ENCODE measurements at places on chromosomes 16 and 17.

GRCh38 chr16:89828870-89829629 lies 775 bp downstream of the SPIRE2 start:
- no peak for DNase-seq

DNA sequence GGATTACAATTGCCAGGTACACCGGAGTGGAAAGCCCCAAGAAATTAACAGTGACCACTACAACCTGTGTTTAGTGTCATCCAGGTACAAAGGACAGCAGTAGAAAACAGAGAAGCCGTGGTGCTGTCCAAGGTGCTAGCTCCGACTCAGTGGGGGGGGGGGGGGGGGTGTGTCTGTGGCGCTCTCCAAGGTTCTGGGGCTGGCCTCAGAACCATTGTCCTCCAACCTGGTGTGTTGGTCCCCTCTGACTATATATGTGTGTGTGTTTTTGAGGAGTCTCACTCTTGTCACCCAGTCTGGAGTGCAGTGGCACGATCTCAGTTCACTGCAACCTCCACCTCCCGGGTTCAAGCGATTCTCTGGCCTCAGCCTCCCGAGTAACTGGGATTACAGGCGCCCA lies 5.8 kb upstream of the ZNF23 start:
- DNase-seq, result no peak

DNA sequence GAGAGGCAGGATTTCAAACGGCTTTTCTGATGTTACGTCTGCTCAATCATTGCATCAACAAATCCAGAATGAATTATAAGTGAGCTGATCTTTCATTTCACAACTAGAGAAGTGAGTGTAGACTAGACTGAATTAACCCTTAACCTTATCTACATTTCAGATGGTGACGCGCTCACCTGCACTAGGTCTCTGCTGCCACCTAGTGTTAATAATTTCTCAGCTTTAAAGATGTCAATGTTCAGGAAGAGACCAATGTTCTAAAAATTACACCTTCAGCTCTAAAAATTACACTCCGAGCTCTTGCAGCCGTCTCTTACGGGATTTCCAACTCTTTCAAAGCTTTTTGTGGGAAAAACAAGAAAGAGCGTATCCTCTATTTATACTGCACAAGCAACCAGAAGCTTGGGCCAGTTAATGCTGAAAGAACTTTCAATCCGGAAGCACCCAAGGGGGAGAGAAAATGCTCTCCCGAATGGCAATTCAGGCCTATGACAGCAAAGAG lies 88.2 kb upstream of the FA2H start:
- no peak for DNase-seq

DNA sequence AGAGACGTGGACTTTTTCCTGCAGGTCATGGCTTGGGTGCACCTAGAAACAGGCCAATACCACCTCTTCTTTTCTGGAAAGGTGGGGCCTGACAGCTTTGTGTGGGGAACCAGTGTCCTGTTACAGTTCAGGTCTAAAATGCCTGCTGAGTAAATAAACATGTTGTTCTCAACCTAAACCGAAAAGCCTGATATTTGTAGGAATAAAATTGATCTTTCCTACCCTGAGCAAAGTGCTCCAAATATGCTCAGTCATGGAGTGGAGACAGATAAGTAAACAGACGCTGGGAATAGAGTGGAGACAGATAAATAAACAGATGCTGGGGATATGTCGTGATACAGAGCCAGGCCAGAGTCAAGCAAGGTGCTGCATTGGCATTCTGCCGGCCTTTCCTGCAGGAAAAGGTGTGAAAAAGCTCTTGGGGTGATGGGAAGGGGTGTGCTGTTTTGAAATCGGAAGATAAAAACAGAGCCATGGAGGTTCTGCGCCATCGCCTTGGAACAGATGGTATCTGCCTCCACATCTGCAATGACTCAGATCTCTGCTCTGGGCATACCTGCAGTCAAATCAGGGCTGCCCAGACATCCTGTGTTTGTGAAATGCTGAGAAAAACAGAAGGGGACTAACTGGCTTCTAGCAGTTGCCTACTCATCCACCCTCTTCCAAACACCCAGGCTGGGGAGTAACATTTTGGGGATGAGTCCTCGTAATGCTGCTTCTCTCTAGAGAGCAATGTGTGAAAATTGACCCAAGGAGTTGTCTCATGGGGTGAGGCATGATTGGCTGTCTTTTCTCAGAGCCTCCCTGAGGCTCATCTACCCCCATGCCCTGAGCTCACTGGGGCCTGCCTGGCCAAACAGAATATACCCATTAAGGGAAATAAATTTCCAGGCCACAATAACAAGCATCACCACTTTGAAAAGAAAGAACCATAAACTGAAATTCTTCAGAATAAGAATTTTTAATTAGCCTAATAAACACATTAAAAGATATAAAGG lies 16.8 kb upstream of the TRPV2 start:
- peak; percentile 38 for DNase-seq

DNA sequence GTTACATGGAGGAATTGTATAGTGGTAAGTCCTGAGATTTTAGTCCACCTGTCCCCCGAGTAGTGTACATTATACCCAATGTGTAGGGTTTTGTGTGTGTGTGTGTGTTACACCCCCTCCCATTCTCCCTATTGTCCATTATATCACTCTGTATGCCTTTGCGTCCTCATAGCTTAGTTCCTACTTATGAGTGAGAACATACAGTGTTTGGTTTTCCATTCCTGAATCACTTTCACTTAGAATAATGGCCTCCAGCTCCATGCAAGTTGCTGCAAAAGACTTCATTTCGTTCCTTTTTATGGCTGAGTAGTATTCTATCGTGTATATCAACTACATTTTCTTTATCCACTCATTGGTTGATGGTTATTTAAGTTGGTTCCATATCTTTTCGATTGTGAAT lies 635 bp upstream of the FA2H start:
- DNase-seq, result no peak

GRCh38 chr16:68298907-68299561 lies 11.7 kb downstream of the SLC7A6OS start:
- no peak for DNase-seq

- DNase-seq, result no peak
These were observed 15.2 kb downstream of the KRT23 start for GRCh38 chr17:40922239-40922638.

Measured in occipital lobe (tissue), 3 donors.